ENCODE measurements at places on chromosomes 11 and 22.

DNA sequence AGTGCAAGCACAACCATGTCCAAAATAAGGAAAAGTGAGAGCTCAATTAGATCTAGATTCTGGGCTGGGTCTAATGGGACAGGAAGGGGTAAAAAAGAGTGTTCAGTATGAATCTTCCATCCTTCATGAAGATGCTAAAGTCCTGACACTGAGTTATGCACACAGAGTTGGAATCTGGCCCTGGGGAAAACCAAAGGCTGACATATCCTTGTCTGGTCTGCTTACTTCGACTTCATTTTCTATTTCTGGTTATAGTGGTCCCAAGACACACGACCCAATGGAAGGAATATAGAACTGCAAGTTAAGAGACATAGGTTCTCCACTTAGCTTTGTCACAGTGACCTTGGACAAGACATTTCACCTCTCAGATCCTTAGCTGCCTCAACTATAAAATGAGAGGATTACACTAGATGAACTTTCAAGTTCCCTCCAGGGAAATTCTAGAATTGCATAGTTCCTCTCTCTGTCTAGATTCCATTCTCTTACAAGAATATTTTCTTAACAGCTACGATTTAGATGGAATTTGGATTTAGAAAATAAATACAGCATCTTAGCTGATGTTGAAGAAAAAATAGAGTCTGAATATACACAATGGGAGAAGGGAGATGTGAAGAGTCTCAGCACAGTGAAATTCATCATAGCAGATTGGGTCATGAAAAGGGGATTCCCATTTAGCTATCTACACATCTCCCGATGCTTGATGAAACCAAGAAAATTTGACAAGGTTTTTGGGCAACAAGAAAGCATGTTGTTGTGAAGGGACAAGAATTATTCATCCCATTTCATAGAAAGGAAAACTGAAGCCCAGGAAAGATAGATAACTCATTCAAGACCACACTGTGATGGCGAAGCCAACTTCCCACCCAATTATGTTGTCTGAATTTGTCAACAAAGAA lies 3.3 kb downstream of the BLID start:
- no peak for DNase-seq

- peak; percentile 81 for DNase-seq
Measured at GRCh38 chr11:12149672-12150225, 39.4 kb downstream of the MICAL2 start.

- DNase-seq, result no peak
Measured at GRCh38 chr22:27991586-27992293, 72.7 kb upstream of the PITPNB start.

DNA sequence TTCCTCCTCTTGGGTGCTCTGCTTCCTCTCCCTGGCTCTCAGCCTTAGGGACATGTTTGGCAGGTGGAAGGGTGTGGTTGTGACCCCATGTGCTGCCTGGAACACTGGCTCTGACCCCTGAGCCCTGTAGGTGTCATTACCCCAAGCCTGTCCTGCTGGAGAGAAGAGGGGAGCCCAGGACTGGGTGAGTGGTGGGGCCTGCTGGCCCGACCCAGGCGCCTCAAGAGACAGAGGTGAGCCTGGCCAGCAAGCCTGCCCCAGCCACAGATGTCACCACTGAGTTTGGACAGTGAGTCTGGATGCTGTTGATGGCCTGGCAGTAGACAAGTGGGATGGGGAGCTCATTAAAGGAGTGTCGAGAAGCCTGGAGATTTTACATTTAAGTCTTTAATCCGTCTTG lies 1112.2 kb downstream of the BRD1 start:
- DNase-seq, result no peak

- no peak for DNase-seq
Measured at GRCh38 chr11:35487532-35488078, 37.8 kb downstream of the PAMR1 start.

GRCh38 chr22:24008022-24008283 lies 2.7 kb upstream of the GSTT4 start:
- no peak for DNase-seq

DNA sequence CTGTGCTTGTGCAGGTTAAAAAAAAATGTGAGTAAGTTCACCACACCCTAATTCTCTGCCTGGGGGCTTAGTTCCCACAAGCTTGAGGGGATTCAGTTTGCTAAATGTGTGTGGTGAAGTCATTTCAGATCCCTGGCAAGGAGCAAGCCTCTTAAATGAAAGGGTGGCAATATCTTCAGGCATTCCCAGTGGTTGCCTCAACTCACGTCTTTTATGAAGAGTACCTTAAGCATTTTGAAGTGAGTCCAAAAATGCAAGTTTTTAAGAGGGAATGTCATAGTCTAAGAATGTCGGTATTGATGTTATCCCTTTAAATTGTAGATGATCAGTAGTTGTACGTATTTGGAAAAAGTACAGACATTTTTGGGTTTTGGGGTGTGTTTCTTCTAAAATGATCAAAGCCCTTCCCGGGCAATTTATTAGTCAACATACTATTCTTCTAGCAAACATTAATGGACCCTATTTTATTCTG lies 4.9 kb downstream of the TCP11L1 start:
- DNase-seq, result no peak

DNA sequence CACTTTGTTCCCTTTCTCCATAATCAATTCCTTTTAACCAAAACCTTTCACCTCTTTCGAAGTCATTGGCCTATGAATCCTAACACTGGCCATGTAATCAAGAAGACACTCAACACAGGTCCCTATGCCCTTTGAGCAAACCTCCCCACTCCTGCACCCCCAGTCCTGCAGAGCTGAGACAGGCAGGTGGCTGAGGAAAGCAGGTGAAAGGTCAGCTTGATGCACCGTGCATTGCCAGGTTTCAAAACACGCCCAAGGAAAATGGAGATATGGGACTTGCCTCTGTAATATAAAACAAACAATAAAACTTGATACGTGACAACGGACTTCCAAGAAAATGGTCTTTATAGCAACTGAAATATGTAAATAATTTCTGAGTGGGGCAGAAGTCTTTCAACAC lies 10.6 kb downstream of the CPT1A start:
- no peak for DNase-seq

DNA sequence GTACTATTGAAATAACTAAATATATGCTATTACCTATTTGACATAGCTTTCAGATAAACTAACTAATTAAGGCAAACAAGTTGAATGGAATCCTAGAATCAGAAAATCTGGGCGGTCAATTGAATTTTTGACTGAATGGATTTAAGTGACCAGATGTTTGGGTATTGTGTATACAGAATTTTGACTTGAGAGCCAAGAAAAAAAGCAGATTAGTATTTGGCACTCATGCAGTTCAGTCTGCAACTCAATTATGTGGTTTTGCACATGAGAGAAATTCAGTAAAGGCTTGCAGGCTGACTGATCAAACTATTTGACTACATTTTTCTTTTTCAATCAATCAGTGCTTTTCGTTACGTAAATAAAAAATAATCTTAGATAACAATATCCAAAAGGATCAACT lies 254.8 kb downstream of the GUCY1A2 start:
- no peak for DNase-seq

DNA sequence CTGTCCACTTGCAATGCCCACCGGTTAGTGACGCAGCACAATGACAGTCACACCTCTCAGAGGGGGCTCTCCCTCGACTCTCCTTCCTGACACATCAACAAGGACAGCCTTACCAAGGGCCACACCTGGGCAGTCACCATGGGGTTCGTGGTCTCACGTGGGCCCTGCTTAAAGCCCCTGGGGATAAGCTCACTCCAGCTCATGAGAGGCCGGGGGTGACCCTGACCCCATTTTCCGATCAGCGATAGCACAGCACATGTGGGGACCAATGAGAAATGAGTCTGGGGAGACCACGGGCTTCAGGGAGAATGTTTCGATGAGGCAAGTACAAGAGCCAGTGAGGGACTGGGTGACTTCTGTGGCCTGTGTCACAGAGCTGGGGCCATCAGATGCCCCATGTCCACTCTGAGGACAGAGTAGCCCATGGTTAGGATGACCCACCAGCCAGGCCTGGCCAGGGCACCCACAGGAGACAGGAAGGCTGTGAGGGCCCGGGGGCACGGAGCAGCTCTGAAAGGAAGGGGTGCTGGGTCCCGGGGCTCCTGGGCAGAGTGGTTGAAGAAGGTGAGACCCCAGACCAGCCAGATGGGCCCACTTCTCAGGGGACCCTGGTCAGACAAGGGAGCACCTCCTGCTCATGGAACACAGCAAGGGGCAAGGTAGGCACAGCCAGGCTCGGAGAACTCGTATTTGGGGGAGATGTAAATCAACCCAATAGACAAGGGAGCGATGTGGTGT lies 128.8 kb downstream of the MED15 start:
- DNase-seq, result no peak

- DNase-seq, result no peak
Measured at GRCh38 chr22:46961591-46962295, 199.3 kb downstream of the TBC1D22A start.

GRCh38 chr11:16926883-16927626 lies 87.2 kb downstream of the PLEKHA7 start:
- DNase-seq, result no peak

GRCh38 chr11:134760299-134760698 lies 348.3 kb upstream of the B3GAT1 start:
- DNase-seq, result no peak

DNA sequence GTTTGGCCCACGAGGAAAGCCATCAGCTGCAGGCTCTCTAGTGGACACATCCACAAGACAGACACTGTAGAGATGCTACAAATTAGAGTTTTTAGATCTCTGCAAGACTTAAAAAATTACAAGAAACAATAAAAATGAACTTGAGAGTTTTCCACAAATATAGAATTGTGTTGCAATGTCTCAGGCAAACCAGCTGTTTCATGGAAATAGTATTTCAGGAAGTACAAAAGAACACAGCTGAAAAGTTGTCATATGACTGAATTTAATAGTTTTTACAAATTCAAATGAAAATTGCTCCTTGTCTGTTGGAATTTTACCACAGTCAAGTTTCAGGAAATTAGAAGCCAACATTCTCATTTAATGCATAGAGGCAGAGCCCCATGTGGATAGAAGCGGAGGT lies 184.5 kb upstream of the PITPNB start:
- DNase-seq, result no peak

DNA sequence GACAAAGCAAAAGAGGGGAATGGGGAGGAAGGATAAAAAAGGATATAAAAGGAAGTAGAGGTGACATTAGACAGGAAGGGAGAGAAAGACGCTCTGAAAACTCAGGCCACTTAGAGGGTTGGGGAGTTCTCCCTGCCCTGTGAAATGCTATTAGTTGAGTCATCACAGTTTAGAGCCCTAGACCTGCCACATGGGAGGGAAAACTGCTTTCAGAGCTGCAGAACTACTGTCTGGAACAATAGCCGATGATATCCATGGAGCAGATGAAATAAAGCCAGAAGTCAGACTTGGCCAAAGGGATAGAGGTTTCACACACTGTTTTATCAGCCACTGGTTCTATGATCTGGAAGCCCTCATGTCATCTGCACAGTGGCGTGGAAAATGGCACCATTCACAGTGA lies 157.9 kb downstream of the NCAM1 start:
- DNase-seq, result no peak

DNA sequence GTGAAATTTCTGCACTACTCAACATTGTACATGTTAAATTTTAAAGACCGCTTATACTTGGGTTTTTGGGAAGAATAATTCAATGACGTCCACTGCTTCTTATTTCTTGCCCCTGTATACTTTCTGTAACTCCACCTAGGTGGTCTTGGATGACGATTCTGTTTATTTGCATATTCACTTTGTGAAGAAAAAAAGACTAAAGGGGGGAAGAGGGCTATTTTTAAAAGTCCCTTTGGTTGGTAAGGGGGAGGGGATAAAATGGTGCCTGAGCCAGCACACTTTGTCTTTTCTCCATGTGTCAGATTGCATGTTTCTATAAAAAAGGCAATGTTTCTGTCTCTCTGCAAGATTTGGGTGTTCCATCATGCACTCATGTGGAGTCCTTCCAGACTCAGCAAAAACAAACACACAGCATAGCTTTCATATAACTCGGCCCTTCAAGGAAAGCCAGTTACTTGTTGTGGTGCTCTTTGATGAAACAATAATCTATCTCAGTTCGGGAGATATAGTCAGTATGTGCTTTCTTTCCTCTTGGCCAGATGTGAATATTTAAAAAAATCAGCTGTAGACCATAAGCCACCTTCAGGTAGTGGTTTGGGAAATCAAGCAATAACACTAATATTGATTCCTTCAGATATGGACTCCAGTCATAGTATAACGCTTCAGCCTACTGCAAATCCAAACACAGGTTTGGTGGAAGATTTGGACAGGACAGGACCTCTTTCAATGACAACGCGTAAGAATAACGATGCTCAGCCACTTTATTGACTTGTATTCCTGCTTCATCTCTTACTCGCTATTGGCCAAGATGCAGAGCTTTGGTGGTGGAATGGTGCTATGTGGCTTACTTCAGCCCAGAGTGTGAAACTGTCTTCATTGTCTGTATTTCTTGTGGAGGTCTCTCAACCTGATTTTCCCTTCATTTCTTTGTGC lies 68.8 kb downstream of the CD44 start:
- no peak for DNase-seq

DNA sequence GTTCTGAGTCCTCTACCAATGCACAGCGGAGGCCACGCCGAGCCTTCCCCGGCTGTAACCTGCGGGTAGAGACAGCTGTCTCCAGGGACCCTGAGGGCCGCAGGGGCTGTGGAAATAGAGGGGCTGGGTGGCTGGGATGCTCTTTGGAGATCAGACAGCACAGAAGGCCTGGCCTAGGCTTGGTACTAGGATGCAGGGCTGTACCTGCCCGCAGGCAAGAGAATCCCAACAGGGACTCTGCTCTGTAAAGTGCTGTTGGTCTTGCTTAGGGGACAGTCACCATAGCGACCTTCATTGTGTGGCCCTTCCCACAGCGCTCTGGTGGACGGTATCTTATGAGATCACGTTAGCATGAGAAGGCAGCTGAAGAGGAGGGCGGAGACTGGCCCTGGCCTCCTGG lies 11.3 kb upstream of the KCNJ5 start:
- no peak for DNase-seq

DNA sequence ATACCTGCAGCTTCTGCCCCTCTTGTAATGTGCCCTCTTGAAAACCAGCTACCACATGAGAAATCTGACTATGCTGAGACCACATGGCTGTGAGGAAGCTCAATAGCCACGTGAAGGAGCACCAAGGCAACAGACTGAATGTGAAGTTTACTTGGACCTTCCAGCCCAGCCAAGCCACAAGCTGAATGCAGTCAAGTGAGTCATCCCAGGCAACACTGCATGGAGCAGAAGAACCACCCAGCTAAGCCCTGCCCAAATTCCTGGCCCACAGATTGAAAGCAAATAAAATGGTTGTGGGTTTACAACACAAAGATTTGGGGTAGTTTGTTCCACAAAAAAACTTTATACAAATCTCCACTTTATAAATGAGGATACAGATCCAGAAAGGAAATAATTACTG lies 114.5 kb downstream of the TIMP3 start:
- no peak for DNase-seq

- DNase-seq, result no peak
Measured at GRCh38 chr22:42928969-42929837, 72.1 kb upstream of the ARFGAP3 start.

Data from stimulated activated CD4-positive, alpha-beta T cell treated with anti-CD3 and anti-CD28 coated beads, Interleukin-1b, Interleukin-23, amount 100 ng/mL, for 48 hours (primary cell).